NCI-H187 treated with DMSO at 0.1 percent for 48 hours (cell line): ENCODE measurements at places on chromosomes 4 and X.

- DNase-seq, result no peak
Observed at GRCh38 chr4:106830879-106831278, 205.2 kb downstream of the DKK2 start.

GRCh38 chr4:132114885-132115284 lies 1034.2 kb upstream of the PCDH10 start:
- DNase-seq, result no peak

DNA sequence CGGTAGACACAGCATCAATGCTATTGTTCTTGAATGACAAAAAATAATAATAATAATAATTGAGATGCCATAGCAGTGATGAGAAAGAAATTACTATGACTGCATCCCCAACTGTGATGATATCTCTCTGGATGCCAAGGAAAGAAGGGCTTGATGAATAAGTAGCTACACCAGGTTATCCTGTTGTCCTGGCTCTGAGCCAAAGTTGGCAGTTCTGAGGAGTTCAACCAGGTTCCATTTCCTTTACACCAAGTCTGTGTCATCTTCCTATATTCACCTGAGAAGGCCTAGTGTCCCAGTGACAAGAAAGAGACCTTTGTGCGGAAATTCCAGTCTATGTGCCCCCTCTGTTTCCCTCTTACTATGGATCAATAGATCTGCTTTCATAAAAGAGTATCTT lies 3.4 kb upstream of the MAML3 start:
- no peak for DNase-seq

DNA sequence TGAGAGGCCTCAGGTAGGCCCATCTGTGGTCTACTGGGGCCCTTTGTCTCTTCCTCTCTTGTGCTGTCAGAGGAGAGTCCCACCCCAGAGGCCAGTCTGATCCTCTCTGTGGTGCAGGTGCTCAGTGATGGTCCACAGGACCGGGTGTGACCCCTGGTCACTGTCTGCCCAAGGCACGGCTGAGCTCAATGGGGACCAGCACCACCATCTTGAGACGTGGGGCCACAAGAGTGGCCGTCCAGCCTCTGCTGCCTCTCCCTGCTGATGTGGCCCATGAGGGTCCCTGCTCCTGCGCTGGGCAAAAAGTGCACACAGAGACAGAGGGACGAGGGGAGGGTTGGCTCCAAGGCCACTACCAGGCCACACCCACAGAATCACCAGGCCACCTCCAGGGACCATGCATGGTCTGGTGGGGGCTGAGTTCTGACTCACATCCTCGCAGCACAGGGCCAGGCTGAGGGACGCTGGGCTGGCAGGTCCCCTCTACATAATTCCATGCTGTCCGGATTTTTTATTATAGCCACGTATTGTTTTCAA lies 88.3 kb downstream of the FAM53A start:
- no peak for DNase-seq

DNA sequence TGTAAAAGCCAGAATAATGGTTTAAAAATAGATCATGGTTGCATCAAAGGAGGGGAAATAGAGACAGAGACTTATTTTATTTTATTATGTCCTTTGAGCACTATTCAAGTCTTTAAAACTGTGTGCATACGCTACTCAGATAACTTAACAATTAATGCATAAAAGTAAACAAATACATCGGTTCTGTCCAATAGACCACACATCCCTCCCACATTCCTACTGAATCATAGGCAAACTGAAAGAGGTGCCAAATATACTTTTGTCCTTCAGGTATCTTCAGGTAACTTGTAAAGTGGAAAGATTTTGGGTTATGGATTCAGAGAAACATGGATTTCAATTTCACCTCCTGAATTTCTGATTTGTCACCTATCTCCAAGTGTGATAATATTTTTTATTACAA lies 91.3 kb downstream of the SPOCK3 start:
- no peak for DNase-seq

GRCh38 chrX:50081282-50081889 lies 119.4 kb downstream of the AKAP4 start:
- no peak for DNase-seq
